Stimulated activated CD4-positive, alpha-beta T cell treated with anti-CD3 and anti-CD28 coated beads, TNF-alpha, amount 100 ng/mL, for 1 hour (primary cell): ENCODE measurements at places on chromosomes 1 and 21.

GRCh38 chr1:177585302-177586220, 384.3 kb downstream of the SEC16B start:
- DNase-seq: no peak

DNA sequence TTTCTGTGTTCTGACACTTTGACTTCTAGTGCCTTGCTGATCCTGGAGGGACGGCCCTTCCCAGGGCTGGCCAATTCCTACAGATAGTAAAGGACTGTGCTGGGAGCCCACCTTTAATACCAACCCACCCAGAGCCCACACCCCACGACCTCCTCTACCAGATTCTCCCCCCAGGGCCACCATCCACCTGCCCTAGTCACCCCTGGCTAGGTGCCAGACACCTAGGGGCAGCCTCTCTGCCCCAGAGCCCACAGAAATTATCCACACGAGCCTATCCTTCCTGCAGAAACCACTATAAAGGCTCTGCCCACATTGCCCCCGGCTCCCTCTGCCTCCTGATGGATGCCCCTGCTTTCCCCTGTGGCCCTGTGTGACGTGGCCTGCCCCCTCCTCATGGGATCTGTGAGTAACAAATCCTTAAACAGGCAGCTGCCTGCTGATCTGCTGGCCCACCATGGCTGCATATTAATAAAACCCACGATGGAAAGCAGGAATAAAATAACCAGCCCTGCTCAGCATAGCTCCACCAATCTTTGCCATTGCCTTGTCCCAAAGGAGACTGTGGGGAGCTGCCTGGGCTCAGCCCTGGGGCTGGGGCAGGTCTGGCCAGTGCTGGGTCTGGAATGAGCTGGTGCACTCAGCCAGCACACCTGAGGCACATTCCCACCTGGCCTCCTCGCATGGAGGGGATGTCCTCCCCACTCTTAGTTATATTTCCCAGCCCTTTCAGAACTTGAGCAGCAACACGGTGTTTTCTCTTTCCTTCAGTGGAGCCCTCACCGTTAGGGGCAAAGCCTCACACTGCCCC, 488.5 kb downstream of the NPHP4 start:
- DNase-seq: no peak

- DNase-seq: no peak
These were observed 10.4 kb downstream of the FGR start for GRCh38 chr1:27624467-27625178.

GRCh38 chr1:951364-951763, 7.7 kb downstream of the NOC2L start:
- DNase-seq: no peak

DNA sequence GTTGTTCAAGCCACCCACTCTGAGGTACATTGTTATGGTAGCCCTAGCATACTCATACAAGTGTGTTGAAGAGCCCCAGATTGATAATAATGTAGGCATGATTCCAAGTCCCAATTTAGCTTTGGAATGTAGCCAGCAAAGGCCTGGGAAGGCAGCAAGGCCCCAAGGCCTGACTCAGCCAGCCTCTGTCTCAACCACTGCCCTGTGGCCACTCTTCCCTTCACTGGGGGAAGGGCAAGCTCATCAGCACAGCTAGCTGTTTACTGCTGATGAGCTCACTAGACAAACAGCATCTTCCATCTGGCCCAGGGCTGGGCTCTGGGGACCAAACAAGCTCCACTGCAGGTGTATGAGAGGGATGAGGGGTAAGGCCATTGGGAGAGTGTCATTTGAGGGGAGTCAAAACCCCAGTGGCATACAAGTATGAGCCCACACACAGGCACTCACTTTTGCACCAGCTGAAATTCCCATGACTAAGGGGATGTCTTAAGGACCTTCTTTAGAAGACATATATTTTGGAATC, 2.2 kb upstream of the IRF6 start:
- no peak for DNase-seq

GRCh38 chr1:204465546-204466415, 28.8 kb downstream of the PIK3C2B start:
- no peak for DNase-seq

GRCh38 chr1:59738152-59738551, 76.6 kb upstream of the HOOK1 start:
- DNase-seq: no peak

- DNase-seq: no peak
These were observed 27.7 kb upstream of the DYRK1A start for GRCh38 chr21:37338671-37339551.

- DNase-seq: no peak
These were observed 3.2 kb downstream of the TRNP1 start for GRCh38 chr1:26996665-26997064.
